H4 (cell line): ENCODE measurements at places on chromosomes 7 and 10. TPM values are rescaled to one million over a fixed set of nuclear protein-coding genes. Genes with fewer than 3 reads are reported as not detected.

The GIMAP6 gene
- 0.41 and 0.56 TPM in 2 replicates for total RNA-seq

The PON1 gene
- not detected in 2 replicates for total RNA-seq

The H2AZ2 gene
- total RNA-seq, result 875 and 937 TPM in 2 replicates

The GPRIN2 gene
- not detected in 2 replicates for total RNA-seq

The EBF3 gene
- total RNA-seq, result 0.33 TPM in 2 replicates

The SPDYE1 gene
- total RNA-seq, result not detected in 2 replicates

The OPALIN gene
- total RNA-seq, result not detected in 2 replicates
